D341Med (cell line): ENCODE measurements at places on chromosomes 4 and X.

DNA sequence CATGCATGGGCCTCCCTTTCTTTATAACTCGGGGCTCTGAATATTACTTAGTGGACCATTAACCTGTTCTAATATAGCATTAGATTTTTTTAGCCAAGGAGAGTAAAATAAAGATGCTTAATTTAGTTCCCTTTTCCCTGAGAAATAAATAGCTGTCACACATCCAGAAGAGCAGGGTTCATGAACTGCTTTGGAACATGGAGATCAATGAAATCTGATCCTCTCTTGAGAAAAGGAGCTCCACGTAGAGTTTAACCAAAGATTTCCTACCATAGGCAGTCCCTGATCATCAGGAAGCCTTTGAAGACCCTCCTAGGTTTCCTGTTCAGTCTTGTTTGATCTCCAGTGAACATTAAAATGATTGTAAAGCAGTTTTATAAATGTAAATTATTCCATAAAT is 8.5 kb upstream of the PCDH19 start:
- DNase-seq = no peak

DNA sequence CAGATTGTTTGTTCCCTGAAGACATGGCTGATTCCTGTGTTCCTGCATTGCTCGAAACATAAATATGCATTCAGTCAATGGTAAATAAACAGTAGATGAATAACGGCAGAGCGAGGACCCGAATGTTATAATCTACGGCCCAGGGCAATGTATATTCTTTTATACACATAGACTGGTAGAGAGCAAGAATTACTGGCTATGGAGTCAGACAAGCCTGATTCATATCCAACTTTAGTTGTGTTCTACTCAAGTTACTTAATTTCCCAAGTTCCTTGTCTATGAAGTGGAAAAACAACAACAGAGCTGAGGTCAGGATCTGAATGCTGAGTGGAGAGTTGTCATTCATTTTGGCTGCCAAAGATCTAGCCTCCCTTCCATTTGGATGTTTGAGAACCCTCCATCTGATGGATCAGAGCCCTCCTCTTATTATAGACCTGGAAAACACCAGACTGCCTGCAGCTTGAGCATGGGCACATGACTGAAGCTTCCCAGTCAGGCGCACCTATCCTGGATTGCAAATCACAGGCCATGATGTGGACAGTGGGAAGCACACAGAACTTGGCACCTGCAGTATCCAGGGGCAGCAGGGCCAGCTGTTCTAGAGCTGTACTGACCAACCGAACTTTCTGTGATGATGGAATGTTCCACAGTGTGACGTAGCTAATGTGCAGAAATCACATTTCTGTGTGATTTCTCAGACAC is 80.1 kb downstream of the FAM184B start:
- DNase-seq = no peak

DNA sequence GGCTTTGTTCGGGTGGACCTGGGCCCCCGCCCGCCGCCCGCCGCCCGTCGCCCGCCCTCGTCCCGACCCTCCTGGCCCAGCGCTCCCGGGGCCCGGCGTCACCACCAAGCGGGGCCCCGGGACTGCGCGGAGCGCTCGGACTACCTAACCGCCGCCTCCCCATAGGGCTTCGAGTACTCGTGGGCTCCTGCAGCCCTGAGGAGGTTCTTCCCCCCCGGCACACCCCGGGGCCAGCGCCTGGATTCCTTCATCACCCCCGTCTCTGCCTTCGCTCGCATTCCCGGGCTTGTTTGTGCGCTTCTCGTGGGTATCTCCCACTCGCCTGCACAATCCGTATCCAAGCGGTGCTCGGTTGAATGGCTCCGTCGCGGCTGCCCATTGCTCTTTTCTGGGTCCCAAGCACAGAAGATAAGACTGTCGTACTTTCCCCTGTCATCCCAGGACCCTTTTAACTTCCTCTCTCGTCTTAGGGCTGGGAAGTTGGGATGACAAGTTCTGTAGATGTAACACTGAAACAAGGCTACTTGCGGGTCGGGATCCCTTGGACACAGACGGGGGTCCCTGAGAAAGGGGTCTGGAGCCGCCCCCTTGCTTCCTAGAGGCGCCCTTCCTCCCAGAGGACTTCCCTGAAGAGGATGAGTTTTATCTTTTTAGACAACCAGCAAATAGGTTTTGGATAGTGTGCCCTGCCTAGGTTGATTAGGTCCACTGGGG is 565 bp downstream of the MOB1B start:
- DNase-seq = peak; percentile 80

DNA sequence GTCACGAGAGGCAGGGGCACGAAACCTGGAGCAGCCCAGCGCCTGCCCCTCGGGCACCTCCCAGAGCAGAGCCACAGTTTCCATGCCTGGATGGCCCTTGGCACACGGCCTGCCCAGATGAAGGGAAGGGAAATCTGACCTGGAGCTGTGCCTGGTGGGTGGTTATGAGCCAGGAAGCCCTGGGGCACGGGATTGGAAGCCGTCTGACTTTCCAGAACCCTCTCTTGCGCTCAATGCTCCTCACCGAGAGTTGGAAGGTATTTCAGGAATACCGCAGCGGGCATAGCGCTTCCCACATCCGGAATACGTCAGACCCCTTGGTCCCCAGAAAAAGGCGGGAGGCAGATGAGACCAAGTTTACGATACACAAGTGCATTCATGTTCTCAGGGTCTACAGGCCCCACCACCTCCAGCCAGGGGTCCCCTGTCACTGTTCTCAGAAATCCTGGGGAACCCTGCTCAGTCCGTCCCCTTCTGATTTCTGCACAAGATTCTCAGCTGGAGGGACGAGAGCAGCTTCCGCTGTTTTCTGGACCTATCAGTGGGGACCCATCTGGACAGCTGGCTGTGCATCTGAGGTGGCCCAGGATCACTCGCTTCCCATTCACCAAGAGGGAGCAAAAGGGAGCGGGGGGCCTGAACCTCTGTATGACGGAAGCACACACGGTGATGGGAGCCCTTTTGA is 172.9 kb downstream of the AFAP1 start:
- DNase-seq = no peak

DNA sequence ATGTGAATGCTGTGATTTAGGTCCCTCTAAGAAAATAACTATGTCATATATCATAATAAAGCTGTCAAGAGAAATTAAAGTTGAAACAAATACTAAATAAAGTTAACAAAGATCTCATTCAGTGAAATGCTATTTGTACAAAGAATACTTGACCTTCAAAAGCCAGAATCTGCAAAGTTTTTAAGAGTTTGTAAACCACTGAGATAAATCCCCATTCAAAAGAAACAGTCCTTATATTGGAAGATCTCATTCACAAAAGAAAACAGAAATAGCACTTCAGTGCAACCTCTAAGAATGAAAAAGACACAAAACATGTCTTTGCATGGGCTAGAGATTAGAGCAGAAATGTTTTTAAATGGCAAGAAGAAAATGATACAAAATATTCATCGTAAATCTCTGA is 149.1 kb upstream of the USP38 start:
- no peak for DNase-seq

DNA sequence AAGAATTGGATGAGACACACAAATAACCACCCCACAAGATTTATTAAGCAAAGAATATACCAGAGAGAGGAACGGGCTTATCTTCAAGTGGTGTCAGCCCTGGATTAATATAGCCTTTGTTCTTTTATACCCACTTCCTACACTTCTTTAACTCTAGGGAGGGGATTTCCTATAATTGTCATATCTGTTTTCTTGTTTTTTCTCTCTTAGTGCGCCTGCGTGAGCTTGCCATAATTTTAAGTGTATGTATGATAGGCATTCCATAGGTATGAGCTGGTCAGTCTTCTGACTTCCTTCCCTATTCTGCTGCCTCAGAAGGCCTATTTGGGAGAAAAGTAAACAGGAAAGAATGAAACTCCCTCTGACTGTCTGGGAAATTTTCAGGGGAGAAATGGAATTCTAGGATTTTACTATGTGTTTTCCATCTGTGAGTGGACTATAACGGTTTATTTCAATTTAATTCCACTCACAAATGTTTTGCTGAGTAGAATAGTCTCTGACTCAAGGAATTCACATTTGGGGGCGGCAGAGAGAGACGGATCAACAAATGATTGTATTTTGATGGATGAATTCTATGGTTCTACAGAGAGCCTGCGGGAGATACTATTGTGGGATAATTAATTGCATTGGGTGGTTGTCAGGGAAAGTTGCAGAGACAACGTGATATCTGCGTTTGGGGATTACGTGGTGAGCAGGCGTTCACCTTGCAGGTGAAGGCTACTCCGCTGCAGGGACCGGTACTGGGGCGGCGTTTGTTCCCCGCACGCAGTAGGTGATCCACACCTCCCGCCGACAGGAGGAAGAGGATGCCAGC is 626 bp upstream of the CEP135 start:
- DNase-seq = no peak

GRCh38 chrX:30181353-30181752 is 34.0 kb upstream of the MAGEB2 start:
- DNase-seq = no peak

DNA sequence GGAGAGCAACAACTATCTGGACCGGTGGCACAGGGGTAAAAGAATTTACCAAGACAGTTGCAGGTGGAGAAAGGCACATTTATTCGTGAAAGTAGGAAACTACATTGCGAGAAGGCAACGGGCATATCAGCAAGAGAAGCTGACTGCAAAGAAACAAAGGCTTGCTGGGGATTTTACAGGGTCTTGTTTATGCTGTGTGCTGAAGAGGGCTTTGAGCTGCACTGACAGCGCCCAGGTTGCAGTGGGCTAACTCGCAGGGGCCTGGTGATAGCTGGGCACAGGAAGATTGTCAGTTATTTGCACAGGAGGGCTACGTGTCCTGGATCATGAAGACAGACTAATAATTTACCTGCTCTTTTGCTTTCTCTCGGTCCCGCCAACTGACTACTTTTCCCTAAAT is 10.7 kb downstream of the TLR3 start:
- no peak for DNase-seq

- no peak for DNase-seq
These were observed 21.3 kb upstream of the GK2 start for GRCh38 chr4:79429113-79429903.

GRCh38 chr4:108030332-108030731 is 40.6 kb downstream of the HADH start:
- DNase-seq = peak; percentile 80

- no peak for DNase-seq
These were observed 710 bp downstream of the PRKG2 start for GRCh38 chr4:81214144-81214880.

DNA sequence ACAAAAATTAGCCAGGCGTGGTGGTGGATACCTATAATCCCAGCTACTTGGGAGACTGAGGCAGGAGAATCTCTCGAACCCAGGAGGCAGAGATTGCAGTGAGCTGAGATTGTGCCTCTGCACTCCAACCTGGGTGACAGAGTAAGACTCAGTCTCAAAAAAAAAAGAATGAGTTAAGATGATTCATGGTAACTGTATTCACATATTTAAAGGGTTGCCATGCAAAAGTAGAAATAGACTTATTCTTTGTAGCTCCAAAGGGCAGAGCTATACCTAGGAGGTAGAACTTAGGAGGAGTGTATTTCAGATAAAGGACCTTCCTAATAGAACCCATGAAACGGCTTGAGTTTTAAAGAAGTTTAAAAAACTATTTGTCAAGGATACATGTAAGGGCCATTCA is 104.3 kb upstream of the IL13RA1 start:
- no peak for DNase-seq

- no peak for DNase-seq
These were observed 36.7 kb upstream of the CXorf38 start for GRCh38 chrX:40684092-40684491.

DNA sequence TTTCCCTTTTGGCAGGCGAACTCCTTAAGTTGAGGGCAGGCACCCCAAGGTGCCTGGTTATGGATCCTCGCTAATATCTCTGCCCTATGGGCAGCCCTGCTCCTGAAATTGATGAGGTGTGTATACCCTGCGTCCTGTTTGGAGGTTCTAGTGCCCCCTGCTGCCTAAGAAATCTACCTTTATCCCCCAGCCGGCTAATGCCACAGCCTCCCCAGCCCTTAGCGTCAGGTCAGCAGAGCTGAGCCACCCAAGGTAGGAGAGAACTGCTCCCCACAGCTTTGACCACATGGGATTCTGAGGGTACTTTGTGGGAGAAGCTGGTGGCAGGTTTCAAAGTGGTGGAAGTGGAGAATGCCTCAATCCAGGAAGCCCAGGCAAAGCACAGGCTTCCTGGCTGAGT is 50.8 kb downstream of the ANAPC4 start:
- DNase-seq = no peak

GRCh38 chr4:62096881-62097280 is 896.8 kb downstream of the ADGRL3 start:
- DNase-seq = no peak

DNA sequence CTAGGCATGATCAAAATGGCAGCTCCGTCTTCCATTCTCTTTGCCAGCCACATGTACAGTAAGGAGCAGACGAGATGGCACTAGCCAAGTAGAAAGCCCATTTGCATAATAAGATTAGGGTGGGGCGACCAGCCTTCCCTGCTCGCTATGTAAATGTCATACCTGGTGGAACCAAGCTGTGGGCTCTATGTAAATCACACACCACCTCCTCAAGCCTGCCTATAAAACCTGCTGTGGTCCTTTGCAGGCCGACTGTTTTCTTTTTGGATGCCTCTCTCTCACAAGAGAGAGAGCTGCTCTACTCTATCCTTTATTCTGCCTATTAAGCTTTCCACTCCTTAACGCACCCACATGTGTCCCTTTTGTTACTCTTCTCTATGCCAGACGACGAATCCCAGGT is 1472.7 kb downstream of the ARAP2 start:
- DNase-seq = no peak

- no peak for DNase-seq
These were observed 1104.2 kb upstream of the IGFBP7 start for GRCh38 chr4:58214376-58214775.

GRCh38 chrX:45571453-45571852 is 370.8 kb upstream of the DIPK2B start:
- DNase-seq = no peak

GRCh38 chrX:65488495-65488894 is 46.1 kb downstream of the LAS1L start:
- DNase-seq = no peak

GRCh38 chr4:52366191-52366590 is 292.9 kb downstream of the USP46 start:
- no peak for DNase-seq

DNA sequence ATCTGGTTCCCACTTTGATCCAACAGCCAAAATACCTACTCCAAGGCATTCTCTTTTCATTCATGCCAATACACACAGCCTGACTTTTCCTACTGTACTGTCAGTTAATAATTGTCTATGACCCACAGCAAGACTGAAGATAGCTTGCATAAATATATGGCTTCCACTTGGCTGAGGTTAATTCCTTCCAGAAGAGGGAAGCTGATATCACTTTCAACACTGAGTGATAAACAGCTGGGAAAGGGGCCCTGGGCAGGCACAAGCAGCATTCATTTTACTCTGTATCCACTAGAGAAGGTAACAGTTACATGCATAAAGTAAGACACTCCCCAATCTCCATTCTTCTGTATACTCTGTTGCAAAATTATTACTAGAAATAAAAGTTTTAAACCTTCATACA is 200.2 kb upstream of the UGT8 start:
- no peak for DNase-seq
